ENCODE measurements at places on chromosomes 5 and 9.

GRCh38 chr9:123349691-123350480 is 6.1 kb upstream of the CRB2 start:
- peak; percentile 42 for DNase-seq

GRCh38 chr9:134371731-134372130 is 45.5 kb downstream of the RXRA start:
- peak; percentile 33 for DNase-seq

DNA sequence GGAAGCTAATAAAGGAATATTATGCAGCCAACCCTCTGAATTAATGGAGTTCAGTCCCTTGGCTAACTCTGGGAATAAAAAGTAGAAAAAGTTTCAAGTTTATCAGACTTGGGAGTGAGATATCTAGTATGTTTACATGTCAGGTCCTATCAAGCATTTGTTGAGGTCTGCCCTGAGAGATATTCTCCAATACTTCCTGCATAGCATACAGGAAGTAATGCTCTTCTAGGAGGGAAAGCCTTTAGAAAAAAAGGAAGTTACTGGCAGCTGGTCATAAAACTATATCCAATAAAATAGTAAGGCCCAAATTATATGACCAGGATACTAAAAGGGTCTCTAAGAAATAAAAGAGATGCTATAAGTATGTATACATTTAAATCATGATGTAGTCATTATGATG is 594.1 kb upstream of the FTMT start:
- no peak for DNase-seq

GRCh38 chr5:31948006-31948405 is 226.1 kb downstream of the GOLPH3 start:
- no peak for DNase-seq

DNA sequence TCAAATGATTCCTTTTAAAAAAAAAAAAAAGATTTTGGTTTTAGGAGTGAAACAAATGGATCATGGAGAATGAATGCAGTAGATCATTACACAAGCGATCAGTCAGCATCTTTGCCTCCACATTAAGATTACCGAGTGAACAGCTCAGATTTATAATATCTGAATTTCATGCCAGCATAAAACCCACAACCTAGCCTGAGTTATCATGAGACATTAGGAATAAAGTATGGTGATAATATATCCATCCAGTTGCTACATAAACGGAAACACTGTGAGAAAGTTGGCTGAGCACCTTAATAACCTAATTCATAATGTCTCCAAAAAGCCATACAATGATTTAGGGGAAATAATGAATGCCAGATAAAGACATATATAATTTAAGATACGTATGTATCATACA is 553.1 kb upstream of the TUSC1 start:
- DNase-seq, result no peak

GRCh38 chr5:114857941-114858551 is 311.7 kb downstream of the TRIM36 start:
- peak; percentile 42 for DNase-seq

GRCh38 chr9:124436320-124436719 is 13.9 kb upstream of the ADGRD2 start:
- DNase-seq, result no peak

- no peak for DNase-seq
Observed at GRCh38 chr9:23814243-23814642, 11.8 kb downstream of the ELAVL2 start.

GRCh38 chr9:135732569-135733257 is 30.7 kb downstream of the KCNT1 start:
- no peak for DNase-seq

- DNase-seq, result no peak
Observed at GRCh38 chr5:10046676-10047075, 203.0 kb downstream of the ATPSCKMT start.

DNA sequence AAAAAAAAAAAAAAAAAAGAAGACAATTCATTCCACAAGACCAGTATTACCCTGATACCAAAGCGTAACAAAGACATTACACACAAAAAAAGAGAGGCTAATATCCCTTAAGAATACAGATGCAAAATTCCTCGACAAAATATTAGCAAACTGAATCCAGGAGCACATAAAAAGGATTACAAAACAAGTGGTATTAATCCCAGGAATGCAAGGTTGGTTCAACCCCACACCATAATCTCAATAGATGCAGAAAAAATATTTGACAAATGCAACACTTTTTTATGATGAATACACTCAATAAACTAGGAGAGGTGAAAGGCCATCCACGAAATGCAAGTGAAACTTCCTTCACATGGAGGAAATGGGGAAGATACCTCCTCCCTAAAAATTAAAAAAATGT is 80.1 kb upstream of the TLR4 start:
- no peak for DNase-seq

GRCh38 chr9:137586854-137587253 is 3.5 kb downstream of the ZMYND19 start:
- DNase-seq, result no peak

GRCh38 chr5:54799645-54800044 is 185.7 kb downstream of the ESM1 start:
- DNase-seq, result no peak

- DNase-seq, result no peak
Observed at GRCh38 chr9:32378496-32378895, 5.9 kb upstream of the ACO1 start.

- no peak for DNase-seq
Observed at GRCh38 chr5:36026706-36027465, 35.7 kb upstream of the UGT3A1 start.

DNA sequence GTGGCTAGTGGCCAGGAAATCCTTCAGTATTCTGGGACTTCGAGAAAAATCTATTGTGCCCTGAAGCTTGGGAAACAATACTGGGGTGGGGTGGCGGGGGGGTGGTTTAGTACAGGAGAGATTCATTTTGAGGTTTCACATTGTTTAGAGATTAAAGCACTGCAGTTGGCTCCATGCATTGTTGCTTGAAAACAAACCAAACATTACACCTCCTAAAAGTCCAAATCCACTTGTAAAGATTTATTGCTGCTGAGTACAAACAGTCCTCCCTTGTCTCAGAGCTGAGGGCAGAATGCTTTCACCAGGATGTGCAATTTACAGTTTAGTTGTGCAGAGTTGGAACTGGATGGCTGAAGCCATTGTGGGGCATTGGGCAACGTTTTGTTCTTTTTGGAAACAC is 49.4 kb downstream of the GGTA1 start:
- no peak for DNase-seq

- DNase-seq, result no peak
Observed at GRCh38 chr9:12790883-12791282, 16.1 kb downstream of the LURAP1L start.

GRCh38 chr5:54897001-54897400 is 88.4 kb downstream of the ESM1 start:
- no peak for DNase-seq

DNA sequence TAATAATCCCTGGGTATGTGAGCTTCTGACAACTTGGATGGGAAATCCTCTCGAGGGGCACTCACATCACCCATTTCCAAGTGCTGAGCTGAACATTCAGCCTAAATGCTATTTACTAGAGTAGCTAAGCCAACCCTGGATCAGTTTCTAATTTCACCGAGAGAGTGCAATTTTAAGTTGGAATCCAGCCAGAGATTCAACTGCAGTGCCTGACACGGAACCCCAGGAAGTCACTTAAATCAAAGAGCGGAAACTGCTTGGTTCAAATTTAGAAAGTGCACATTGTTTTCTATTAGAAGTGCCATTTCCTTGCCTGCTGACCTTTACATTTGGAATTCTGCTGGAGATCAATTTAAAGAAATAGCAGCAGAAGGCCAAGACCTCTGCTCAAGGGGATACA is 8.8 kb downstream of the SPRY4 start:
- DNase-seq, result no peak

DNA sequence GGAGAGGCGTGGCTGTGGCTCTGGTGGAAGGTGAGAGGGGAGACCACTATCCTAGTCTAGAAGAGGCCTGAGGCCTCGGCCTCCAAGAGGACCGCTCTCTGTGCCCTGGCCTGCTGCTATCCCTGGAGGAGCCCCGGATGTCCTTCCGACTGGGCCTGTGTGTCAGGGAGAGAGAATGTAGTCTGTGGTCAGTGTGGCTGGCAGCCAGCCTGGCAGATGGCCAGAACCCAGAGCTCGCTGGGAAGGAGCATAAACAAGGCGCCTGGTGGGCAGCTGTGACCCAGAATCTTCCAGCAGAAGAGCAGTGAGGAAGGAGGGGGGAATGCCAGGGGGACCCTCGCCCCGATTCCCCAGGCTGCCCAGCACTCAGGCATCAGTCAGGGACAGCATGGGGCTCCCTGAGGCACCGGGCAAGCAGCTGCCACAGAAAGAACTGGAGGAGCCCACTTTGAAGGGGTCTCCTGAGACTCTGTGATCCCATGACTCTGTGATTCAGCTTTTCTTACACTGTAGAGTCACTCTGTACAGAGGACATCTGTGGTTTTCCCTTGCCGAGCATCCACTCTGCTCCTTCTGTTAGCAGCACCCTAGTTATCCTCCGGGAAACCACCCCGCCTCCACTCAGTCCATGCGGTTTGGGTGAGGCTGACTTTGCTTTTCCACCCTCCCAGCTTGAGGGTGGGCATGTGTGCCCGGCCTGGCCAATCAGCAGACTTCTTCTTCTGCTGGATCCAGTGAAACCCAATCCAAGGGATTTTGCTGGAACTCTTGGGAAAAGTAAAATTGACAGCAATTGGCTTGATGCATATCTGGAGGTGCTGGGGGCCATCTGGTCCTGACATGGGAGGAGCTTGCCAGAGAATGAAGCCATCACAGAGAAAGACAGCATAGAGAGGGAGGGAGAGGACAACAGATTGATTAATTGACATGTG is 46.2 kb upstream of the PWWP2A start:
- DNase-seq, result peak; percentile 72

GRCh38 chr5:91910655-91911054 is 527.5 kb upstream of the ARRDC3 start:
- no peak for DNase-seq

- DNase-seq, result no peak
Observed at GRCh38 chr5:137392261-137392660, 106.9 kb downstream of the SPOCK1 start.

DNA sequence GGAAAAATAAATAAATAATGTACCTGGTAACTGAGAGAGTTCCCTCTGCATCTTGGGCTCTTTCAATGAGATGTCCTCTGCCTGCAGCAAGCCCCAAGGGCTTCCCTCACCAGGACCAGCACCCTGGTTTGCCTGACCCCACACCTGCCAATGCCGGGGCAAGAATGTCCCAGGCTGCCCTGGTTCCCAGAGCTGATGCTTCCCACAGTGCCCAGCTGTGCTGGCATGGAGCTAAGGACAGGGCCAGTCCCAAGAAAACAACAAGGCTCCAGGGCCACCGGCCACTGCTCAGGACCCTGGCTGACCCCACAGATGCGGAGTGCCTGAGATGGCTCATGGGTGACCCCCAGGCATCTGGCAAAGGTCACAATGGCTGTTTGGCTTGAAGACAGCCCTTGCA is 123.5 kb downstream of the KCNIP1 start:
- no peak for DNase-seq

DNA sequence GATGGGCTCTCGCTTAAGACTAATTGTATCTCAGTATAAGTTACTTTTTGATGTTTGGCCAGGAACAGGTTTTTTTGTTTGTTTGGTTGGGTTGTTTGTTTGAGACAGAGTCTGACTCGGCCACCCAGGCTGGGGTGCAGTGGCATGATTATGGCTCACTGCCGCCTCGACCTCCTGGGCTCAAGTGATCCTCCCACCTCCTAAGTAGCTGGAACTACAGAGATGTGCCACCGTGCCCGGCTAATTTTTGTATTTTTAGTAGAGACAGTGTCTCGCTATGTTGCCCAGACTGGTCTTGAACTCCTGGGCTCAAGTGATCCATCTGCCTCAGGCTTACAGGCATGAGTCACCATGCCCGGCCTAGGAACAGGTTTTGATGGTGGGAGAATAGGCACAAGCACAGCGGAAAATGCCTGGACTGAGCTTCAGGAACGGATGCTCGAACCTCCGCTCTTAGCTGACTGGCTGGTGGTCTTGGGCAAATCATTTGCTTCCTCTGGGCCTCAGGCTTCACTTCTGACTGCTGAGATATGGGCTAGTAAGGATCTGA is 11.4 kb upstream of the SYNPO start:
- no peak for DNase-seq

- DNase-seq, result no peak
Observed at GRCh38 chr5:74281166-74281565, 359.4 kb downstream of the ENC1 start.

GRCh38 chr5:90967851-90968250 is 409.3 kb downstream of the ADGRV1 start:
- DNase-seq, result no peak

DNA sequence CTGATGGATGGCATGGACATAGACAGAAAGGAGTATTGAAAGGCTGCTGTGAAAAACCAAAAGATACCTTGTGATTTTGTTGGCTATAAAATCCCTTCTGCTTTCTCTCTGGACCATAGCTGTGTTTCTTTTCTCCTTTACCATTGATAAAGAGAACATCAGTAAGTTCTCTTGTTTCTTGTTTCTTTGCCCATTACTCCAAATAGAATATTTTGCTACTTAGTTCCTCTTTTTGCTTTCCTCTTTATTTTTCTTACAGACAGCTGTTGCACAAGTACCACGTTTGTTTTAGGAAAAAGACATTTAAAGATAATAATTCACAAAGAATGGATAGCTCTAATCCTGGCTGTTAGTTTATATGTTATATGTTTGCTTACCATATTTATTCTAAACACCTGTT is 1129.2 kb downstream of the DTWD2 start:
- DNase-seq, result no peak

- DNase-seq, result no peak
Observed at GRCh38 chr9:70398145-70398556, 16.3 kb downstream of the KLF9 start.

DNA sequence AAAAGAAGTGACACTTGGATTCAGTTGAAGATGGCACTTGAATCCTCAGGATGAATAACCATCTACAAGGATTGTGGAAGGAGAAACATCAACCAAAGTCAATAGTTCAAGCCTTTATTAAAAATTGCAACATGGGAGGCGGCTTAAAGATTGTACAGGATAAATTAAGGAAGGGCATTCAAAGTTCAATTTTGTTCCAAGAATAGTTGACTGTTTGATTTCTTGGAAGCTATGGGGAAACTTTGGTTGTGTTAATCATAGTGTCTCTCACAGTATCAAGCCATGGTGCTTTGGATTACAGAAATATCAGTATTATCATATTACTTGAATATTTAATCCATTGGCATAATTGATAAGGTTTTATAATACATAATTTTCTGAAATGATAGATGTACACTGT is 1844.3 kb downstream of the MAT2B start:
- no peak for DNase-seq

DNA sequence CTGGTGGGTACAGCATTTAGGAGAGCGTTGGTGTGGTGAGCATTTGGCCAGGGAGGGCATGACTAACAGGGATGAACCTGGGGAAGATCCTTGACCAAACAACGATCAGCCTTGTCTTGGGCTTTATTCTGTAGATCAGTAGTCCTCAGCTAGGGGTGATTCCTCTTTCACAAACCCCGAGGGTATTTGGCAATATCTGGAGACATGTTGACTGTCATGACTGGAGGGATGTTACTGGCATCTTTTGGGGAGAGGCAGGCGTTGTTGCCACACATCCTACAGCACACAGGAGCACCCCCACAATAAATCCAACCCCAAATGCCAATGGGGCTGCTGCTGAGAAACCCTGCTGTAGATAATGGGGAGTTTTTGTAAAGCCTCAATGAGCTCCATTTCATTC is 43.9 kb downstream of the OSTF1 start:
- DNase-seq, result no peak

- no peak for DNase-seq
Observed at GRCh38 chr5:168472329-168472728, 13.9 kb upstream of the RARS1 start.

- no peak for DNase-seq
Observed at GRCh38 chr5:122775550-122776542, 966 bp downstream of the SNX2 start.
